PC-3 (cell line): ENCODE measurements at places on chromosomes 4 and X. TPM values are rescaled to one million over a fixed set of nuclear protein-coding genes. Genes with fewer than 3 reads are reported as not detected.

GRCh38 chr4:89837993-89838390 lies 1.0 kb upstream of the SNCA start:
- no peak for DNase-seq

Gene XKRX
- total RNA-seq, result 0.46 and 0.55 TPM in 2 replicates

- DNase-seq, result no peak
Measured at GRCh38 chr4:89364541-89364940, 56.9 kb upstream of the GPRIN3 start.

GRCh38 chrX:151510203-151510602 lies 53.3 kb upstream of the PASD1 start:
- DNase-seq, result no peak

DNA sequence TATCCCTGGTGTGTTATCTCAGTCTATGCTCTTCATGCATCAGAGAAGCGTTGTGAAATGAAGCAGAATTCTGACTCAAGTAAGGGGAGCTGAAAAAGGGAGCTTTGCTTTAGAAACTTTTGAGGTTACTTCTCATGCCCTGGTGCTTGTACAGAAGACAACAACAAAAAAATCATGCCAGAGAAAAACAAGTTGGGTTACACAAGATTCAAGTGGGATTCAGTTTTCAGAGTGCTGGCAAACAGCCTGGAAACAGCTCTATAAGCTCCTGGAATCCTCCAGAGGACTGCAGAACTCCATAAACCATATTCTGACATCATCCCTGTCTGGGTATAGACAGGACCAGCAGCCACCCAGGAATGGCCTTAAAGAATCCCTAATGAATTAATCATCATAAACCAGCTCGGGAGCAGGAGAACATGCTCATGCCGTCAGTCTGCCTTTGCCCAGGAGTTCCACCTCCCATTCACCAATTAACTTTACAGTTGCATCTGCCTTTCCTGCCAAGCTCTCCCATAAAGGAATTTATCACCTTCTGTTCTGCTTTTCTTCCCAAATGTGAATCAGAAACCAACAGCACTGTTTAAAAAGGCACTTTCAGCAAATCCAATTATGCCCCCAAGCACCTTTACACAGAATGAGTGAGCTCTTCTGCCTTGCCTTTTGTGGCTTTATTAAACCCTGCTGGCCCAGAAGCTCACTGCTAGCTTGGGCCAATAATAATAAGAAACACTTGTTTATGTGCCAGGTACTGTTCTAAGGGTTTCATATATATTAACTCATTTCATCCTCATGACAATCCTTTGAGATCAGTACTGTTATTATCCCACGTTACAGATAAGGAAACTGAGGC lies 54.5 kb upstream of the FBXW7 start:
- DNase-seq, result peak; percentile 60

DNA sequence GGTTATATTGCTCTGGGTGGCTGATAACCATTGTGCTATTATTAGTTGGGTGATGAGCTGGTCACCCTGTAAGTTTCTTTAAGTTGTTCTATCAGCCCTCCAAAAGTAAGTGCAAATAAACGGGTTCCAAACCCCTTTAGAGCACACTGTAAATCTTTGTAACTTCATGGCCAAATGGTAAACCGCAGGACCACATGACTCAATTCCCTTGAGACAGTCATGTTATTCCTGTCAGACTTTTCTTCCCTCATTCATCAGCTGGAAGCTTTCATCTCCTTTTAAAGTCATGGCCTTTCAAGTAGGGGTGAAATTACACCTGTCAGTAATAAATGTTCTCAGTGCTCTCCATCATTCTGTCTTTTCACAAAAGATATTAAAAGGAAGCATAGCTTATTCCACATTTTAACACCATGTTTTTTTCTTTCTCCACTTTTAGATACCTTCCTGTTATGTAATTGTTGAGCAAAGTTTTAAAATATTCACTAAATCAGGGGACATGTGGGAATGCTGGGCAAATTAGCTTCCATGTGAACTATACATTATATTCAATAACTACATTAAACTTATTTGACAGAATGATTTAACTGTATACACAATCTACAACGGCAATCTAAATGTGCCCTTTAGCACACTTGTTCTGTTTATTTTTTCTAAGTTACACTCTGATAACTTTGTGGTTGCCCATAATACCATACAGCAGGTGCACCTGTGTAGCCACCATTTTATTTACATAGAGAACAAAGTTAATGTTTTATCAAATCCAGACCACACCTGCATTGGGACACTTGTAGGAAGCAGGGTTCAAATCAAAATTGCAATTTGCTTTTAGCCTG lies 275.5 kb downstream of the CFAP299 start:
- no peak for DNase-seq

DNA sequence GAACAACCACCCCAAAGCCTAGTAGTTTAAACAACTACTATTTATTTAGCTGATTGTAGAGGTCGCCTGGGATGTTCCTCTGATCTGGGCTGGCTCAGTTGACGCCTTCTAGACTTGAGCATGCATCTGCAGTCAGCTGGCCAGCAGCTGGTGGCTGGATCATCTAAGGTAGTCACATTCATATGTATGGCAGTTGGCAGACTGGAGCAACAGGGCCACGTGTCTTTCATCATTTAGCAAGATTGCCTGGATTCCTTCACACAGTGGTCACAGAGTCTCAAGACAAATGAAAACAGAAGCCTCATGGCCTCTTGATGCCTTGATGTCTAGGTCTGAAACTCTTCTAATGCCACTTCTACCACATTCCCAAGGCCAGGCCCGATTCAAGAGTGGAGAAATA lies 220.6 kb upstream of the S100G start:
- no peak for DNase-seq

DNA sequence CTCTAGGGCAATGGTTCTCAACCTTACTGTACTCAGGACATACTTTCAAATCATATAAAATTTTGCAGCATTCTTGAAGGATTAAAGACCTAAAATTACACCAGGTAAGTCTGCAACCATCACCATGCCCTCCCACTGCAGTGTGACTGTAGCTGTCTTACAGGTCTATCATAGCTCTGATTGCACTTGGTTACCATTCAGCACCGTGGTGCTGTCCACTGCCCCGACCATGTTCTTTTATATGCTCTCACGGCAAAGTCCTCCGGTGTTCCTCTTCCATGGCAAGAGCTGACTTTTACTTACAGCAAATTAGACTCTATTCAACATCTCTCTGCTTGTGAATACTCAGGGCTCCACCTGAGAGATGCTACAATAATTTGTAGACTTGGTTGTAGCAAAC lies 11.5 kb downstream of the CRMP1 start:
- DNase-seq, result peak; percentile 5

- DNase-seq, result no peak
Measured at GRCh38 chr4:87069037-87069742, 134.4 kb downstream of the AFF1 start.

Gene UBE2K
- total RNA-seq, result 30.1 and 38.9 TPM in 2 replicates

Gene CXCL1
- total RNA-seq, result 239 and 267 TPM in 2 replicates

- peak; percentile 65 for DNase-seq
Measured at GRCh38 chr4:145179281-145179860, 1.0 kb downstream of the OTUD4 start.

DNA sequence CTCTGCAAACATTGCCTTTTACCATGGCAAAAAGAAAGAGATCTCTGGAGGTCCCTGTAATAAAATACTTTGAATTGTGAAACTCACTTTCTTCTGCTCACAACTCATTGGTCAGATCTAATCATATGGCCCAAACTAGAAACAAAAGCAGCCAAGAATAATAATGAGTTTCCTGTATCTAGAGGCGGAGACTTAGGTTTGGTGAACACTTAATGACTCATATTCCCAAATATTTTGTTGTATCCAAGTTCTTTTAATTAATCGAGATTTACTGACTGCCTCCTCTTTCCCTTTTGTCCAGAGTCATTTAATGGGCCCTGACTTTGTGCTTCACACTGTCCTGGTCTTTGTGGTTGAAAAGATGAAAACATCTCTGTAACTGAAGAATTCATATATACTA lies 190.6 kb downstream of the CCSER1 start:
- peak; percentile 77 for DNase-seq

Gene IRAK1
- 366 and 427 TPM in 2 replicates for total RNA-seq

Gene AFAP1
- total RNA-seq, result 42.1 and 51.4 TPM in 2 replicates

DNA sequence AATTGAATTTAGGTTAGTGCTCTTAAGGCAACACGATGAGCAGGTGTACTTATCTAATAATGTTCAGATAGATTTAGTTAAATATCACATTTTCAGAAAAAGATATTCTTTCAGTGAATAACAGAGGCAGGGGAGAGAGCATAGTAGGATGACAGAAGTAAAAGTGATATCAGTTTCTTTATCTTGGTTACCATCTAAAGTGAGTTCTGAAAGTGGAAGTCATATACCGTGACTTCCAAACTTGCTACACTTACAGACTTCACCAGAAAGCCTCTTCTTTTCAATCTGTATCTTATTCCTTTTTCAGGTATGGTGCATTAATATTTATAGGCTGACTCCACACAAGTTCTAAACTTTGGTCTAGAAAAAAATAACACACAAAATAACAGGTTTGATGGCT lies 124.9 kb downstream of the POU4F2 start:
- no peak for DNase-seq

- no peak for DNase-seq
Measured at GRCh38 chr4:150962245-150962644, 52.8 kb downstream of the LRBA start.

- no peak for DNase-seq
Measured at GRCh38 chrX:21740329-21741274, 17.3 kb downstream of the SMPX start.

DNA sequence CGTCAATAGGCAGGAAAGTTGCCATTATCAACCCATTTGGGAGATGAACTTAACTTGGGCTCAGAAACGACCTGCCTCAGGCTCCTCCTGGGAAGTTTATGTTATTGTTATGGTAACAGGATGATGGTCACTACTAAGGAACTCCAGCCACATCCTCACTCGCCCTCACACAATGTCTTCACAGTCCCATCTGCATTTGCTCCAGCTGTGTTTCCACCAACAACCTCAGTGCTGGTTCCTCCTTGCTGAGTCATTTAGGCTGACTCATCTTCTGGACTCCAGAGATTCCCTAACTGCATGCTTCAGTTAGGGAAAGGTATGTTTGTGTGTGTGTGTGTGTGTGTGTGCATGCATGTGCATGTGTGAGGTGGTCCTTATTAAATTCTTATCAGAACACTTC lies 293.4 kb upstream of the BOD1L1 start:
- peak; percentile 97 for DNase-seq

DNA sequence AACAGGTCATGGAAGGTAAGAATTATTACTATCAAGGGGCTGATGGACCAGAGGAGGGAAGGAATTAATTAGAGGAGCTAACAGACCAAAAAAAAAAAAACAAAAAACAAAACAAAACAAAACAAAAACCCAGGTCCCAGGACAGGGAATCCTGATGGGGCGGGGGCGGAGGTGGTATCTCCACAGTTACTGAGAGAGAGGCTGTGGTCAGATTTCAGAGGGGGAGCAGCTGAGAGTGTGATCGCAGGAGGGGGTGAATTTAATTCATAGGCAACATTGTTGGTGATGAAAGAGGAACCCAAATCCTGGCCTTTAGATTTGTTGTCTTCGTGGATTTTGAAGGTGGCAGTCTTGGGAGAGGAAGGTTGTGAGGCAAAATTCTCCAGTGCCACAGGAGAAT lies 389.4 kb downstream of the UNC5C start:
- no peak for DNase-seq

Gene NXF2
- not detected in 2 replicates for total RNA-seq

Gene STAP1
- total RNA-seq, result not detected in 2 replicates

GRCh38 chr4:8837181-8837841 lies 34.3 kb downstream of the HMX1 start:
- no peak for DNase-seq

DNA sequence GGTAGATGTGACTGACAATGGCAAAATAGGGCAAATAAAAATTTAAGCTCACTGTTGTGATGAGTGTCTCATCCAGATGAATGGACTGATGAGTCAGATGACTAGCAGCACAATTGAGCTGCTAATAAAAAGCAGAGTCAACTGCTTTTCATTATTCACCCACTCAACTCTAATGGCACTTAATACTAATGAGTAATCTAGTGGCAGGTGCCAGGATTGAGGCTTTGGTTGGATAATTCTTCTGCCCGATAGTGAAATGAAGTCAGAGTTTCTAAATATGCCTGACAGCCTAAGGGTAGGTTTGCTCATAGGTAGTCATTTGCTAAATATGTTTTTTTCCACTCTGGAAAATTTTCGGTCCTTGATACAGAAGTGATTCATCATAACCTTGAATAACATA lies 10.4 kb downstream of the OGT start:
- DNase-seq, result peak; percentile 95

Gene PTTG2
- total RNA-seq, result not detected in 2 replicates

DNA sequence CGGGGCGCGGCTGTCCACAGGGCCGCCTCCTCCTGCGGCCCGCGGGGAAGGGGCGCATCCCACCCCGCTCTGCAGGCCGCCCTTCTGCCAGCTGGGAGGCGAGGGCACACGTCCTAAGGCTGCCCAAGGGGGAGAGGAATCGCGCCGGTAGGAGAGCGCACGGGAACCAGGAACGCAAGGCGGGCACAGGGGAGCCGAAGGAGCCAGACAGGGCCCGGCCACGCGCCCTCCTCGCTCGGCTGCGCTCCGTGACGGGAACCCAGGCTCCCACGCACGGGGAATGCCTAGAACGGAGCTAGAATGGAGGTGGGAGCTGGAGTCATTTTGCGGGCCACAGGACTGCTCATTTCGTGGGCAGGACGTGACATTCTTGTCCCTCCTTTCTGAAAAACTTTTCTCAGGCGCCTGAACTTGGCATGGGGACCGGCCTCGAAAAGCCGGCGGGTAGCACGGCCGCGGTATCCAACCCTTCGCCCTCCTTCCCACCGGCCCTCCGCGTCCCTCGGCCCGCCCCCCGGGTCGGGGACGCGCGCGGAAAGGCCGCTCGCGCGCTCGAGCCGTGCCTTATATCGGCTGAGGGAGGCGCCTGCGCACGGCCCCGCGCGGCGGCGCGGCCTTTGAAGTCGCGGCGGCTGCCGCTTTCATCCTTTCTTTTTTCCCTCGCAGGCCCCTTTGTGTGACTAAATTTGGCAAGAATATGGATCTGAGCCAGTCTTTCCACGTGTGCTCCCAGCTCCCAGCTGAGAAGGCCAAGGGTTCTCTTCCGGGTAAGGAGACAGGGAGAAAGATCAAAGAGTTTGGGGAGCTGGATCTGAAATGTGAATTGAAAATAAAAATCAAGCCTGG lies 4.2 kb upstream of the LEF1 start:
- peak; percentile 10 for DNase-seq

Gene GRID2
- total RNA-seq, result 2.2 and 3.5 TPM in 2 replicates

DNA sequence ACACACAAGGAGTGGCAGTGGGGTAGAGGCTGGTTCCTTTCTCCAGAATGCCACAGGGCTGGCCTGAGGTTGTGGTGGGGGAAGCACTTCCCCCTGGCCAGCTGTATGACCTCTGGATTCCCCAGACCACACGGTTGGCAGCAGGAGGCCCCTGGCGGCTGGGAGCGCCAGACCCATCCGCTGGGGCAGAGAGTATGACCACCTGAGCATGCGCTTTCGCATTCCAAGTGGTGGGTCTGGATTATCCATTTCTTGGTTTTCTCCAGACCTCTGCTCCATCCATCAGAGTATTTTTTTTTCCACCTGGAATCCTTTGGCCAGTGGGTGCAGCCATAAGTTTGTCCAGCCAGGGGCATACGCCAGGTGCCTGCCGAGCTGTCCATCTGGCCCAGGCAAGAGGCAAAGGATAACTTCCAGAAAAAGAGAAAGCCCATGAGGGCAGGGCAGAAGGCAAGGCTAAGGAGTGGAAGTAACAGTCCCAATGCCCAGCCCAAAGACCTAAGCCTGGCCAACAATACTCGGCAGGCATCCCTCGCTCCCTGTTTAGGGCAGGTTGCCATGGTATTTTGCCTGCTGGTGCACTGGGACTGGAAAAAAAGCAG lies 39.3 kb downstream of the NHSL2 start:
- DNase-seq, result no peak

Gene MAGEA12
- 0.23 and 0.29 TPM in 2 replicates for total RNA-seq
